ENCODE measurements at places on chromosomes 1 and 21.

GRCh38 chr1:208238710-208239472, 5.3 kb downstream of the PLXNA2 start:
- peak; percentile 78 for DNase-seq

DNA sequence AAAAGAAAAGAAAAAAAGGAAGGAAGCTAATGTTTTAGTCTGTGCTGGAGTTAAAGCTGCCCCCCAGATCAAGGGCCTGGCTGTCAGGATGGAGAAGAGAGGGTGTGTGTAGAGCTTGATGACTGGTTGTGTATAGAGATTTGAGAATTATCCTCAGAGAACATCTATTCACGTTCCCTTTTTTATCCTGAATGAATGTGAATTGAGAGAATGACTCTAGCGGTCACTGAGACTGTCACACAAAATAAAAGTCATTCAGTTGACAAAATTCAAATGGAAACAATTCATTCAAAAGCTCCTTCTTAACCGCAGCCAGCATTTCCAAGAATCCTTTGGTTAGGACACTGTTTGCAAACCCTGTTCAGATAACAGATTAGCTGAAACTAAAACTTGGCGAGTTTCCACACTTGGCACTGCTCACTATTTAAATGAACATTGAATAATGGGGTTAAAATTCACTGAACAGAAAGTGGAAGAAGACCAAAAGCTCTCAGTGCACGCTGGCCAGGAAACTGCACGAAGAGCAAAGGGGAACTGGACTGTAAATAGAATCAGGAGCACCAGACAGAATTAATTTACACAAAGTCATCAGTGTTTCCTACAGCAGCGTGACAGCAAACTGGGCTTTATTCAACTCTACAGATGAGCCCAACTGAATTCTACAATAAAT, 13.6 kb upstream of the FAM89A start:
- peak; percentile 56 for DNase-seq

DNA sequence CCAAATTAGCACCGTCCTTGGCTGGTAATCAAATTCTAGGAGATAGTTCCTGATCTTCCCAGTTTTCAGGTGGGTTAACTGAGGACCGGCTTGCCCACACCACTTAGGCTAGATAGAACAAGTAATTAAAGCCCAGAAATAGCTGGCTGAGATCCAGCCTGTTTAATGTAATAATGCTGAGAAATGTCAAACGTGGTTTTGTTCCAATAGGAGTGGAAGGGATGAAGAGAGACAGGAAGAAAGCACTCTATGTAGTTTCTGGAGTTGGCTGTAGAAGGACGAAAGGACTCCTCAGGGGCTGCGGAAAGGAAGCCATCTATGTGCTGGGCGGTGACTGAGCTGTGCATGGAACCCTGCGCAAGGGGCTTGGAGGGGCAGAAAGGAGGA, 18.6 kb downstream of the NAV1 start:
- no peak for DNase-seq

DNA sequence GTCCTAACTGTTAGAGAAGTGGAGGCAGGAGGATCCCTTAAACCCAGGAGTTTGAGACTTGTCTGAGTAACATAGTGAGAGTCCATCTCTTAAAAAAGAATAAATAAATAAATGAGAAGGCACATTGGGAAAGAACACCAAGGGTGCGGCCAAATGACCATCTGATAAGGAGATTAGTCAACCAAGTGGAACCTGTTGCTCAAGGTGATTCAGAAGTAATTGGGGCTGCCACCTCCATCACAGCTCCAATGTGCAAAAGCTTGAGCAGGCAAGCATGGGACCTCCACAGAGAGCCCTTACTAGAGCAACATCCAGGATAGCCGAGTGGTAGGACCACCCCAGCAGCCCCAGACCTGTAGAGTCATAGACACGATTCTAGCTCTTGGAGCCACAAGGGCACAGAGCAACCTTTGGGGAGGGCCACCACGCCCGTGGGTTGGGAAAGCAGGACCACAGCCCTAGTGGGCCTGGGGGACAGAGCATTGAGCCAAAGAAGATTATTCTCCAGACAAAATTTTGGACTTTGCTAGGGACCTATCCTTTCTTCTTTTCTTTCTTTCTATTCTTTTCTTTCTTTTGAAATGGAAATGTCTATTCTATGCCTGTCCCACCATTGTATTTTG, 40.9 kb downstream of the KCNK1 start:
- no peak for DNase-seq

GRCh38 chr1:21066356-21067012, 110.2 kb downstream of the EIF4G3 start:
- DNase-seq = no peak

DNA sequence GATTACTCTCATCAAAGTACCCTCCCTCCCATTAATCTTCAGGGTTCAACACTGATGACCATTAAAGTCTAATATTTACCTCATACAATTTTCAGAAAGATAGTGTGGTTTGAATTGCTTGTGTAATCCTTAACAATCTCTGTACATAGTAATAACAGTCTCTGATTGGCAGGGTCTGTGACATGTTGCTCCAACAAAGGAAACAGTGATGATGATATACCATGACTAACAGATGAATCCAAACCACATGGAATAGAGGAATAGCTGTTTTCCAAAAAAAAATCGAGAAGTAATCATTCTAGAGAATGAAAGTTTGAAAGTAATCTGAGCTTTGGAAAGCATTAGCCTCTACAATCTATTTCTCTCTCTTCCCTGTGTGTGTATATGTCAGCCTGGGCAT, 610.1 kb upstream of the NEGR1 start:
- no peak for DNase-seq

All from Kasumi-1 (cell line).